ENCODE measurements at places on chromosomes 2 and 18.
A peak's percentile ranks its signal among the peaks of the same experiment; 100 is the strongest.

DNA sequence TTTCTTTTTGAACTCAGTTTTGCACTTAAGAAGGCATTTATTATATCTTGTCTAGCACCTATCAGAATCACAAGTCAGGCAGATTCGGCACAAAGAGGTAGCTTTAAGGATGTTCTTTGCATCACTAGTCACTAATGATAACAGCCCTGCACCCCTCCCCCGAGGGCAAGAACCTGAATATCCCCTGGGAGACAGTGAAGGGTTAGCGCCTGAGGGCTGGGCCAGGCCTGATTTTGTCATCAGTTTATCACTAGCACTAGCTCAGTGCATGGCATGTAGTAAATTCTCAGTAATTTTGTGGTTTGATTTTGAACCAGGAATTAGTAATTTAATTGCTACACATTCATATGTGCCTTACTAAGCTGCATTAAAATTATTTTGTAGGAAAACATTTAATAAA lies 23.9 kb upstream of the HS6ST1 start:
- DNase-seq: no peak

DNA sequence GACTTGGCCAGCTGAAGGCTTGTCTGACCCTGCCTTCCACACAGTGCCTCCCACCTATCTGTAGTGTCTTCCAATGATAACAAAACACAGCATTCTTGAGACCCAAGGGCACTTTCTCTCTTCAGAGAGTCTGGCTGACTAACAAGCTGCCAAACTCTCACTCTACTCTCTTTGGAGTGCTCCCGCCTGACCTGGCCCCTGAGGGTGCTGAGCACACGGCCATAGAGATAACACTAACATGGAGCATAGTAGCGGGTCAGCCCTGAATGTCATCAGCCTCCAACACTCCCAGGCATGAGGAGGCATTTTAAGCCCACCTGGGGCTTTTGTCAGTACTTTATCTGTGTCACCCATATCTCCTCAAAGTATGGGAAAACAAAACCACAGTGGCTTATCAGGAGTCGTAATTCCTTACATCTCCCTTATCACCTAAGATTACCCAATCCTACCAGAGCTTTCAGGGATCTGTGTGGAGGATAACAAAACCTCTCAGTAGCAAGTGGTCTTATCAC lies 160.3 kb upstream of the TCF4 start:
- no peak for DNase-seq

DNA sequence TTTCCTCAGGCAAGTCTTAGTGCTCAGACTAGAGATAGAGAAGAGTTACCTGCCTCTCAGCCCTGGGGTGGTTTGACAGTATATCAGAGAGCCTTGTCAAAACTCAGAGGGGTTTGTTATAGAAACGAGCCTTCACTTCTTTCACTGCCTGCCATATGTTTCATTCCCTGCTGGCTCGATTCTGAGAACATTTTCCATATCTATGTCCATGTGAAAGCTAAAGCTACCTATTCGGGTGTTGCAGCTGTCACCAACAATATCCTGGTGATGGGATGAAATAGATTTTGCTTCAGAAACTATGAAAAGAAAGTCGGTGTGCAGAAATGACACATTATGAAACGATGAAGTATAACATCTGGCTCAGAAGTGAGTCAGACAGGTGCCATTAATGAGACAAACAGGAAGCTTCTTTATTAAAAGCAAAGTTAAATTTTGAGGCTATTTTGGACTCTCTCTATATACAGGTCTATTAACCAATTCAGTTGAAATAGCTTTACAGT lies 56.1 kb upstream of the TANK start:
- no peak for DNase-seq

- DNase-seq: no peak
Measured at GRCh38 chr2:42064417-42064942, 16.7 kb downstream of the PKDCC start.

- DNase-seq: no peak
Measured at GRCh38 chr2:124025891-124026434, 876 bp downstream of the CNTNAP5 start.

DNA sequence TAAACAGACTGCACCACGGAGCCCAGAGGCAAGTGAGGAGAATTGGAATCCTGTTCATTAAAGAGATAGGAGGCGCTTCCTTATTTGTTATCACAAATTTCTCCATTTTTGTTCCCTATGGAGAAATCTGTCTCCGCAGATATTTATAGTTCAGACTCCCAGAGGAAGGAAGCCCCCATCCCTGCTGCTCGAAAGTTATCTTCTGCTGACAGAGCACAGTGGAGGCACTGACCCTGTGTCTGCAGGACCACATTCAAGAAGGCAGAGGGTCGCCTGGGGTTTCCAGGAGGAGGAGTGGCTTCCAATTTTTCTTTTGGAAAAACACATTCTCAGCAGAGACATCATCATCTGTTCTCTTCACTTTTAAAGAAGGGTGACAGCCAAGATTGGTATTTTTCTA lies 73.0 kb upstream of the GPR45 start:
- DNase-seq: no peak

- no peak for DNase-seq
Measured at GRCh38 chr2:226078666-226079065, 679.2 kb downstream of the NYAP2 start.

DNA sequence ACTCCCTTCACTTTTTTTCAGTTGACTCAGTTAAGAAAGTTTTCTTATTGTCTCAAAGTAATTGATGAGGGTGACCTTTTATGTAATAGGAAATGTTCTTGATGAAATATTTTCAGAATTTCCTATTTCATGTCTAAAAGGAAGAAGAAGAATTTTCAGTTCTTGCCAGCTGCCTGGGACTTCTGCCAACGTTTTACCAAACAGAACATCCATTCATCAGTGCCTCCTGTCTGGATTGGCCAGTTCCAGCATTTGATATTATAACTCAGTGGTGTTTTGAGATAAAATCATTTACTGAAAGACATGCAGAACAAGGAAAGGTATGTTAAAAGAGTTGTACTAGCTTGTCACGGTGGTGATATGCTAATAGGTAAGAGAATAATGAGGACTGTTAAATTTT lies 104.7 kb upstream of the MYO3B start:
- DNase-seq: no peak

DNA sequence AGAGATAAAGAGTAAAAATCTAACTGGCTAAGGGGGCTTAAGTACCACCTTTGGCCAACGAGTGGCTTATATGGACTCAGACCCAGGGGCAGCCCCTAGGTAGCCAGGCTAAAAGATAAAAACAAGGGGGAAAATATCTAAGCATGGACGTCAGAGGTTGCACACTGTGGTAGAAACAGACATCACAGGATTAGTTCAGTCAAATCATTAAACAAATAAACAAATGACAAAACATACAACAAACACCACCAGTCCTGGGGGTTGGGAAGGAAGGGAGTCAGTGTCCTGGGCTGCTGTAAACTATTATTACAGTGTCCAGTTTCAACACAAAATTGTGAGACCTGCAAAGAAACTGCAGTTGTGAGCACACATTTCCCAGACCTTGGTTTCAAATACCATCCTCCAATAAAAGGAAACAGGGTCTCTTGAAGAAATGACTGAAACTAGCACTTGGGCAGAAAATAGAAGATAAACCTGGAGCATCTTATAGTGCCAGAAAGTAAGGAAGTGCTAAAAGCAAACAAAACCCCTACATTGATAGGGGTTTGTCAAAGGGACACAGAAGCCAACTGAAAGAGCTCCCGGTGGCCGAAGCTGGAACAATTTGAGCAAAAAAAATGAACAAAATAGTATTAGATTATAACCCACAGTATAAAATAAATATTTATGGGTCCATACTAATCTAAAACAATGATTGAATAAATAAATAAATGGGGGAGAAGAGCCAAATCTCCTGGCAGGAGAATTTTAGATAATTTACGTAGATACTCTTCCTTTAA lies 154.8 kb upstream of the KLF7 start:
- DNase-seq: no peak

DNA sequence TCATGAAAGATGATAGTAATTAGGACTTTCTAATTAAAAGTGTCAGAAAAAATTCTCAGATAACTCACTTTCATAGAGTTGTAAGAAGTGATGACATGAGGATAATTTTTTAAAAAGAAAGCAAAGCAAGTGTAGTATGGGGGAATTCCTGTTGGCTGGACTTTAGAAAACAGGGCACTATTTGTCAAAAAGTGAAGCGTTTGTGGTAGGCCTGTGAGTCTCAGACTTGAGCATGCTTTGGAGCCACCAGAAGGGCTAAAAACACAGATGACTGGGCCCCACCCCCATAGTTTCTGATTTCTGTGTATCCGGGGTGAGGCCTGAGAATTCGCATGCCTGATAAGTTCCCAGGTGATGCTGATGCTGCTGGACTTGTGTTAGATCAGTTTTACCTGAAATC lies 222.6 kb upstream of the LRRTM1 start:
- DNase-seq: no peak

- peak; percentile 3 for DNase-seq
Measured at GRCh38 chr2:227363756-227364155, 15.3 kb downstream of the TM4SF20 start.

GRCh38 chr2:166494140-166494624 lies at the start of gene SCN7A:
Gene SCN7A, minus strand, starts transcription at chr2:166494249. Its CDS starts 16,553 bp downstream, at chr2:166477696.
- no peak for DNase-seq

GRCh38 chr2:134705861-134706586 lies 12.8 kb downstream of the TMEM163 start:
- DNase-seq: no peak

DNA sequence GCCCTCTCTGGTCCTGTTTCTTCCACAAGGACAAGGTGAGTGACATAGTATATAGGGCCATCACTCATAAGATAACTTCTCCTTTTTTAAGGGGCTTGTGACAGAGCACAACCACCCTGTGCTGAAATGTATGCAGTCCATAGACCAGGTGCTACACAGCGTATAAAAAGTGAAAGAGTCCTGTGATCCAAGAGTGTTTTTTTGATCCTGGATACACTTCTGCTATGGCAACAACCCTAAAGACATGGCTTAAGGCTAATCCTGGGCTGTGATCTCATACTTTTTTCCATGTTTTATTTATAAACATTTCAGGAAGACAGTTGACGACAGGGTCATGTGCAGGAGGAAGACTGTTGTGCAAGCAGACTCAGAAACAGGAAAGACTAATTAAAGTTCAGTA lies 400.5 kb upstream of the TCF4 start:
- DNase-seq: no peak

GRCh38 chr2:190280565-190281350 lies 38.9 kb downstream of the HIBCH start:
- DNase-seq: no peak

DNA sequence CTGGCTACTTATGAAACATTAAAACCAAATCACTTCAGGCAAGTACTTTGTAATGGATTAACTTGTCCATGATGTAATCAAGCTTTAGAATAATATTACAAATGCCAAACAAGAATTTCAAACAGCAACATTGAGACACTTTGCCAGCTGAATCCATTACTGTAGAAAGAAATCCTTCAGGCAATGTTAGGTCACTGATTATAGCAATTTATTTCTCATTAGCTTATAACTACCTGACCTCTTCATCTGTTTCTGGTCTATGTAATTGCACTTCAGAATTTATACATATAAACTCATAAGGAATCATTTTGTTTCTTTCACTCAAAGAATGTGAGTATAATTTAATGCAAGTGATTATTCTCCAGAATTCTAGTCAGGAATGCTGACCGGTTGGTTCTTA lies 692.6 kb upstream of the TMEFF2 start:
- DNase-seq: no peak

DNA sequence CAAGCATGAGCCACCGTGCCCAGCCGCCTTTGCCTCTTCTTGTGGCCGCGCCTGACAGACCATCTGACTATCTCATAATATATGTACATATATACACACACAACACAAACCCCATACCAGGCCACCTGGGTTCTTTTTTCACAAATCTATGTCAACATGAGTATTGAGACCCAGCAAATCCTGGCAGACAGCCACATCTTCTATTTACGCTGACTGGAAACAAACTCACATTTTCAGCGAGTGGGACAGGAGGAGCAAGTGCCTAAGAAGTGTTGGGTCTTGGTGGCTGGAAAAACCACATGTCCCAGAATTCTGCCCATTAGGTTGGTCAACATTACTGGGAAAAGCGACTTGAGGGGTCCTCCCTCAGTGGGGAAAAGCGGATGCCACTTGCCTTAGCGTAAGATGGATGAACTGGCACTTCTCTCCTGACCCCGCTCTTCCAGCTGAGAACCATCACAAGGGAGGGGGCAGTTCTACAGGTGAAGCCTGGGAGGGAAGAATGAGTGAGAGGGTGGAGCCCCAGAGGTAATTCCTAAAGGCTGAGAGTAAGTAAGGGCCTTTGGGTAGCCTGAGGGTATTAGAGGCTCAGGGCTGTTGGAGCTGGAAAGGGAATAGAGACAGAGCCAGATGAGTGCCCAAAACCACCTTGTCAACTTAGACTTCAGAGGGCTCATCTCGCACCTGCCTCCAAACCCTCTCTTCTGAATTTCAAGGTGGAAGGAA lies 1.9 kb downstream of the SCYGR3 start:
- DNase-seq: no peak

- DNase-seq: no peak
Measured at GRCh38 chr2:189177251-189177840, 2.2 kb downstream of the COL5A2 start.

- DNase-seq: no peak
Measured at GRCh38 chr2:204900910-204901309, 355.6 kb downstream of the PARD3B start.

DNA sequence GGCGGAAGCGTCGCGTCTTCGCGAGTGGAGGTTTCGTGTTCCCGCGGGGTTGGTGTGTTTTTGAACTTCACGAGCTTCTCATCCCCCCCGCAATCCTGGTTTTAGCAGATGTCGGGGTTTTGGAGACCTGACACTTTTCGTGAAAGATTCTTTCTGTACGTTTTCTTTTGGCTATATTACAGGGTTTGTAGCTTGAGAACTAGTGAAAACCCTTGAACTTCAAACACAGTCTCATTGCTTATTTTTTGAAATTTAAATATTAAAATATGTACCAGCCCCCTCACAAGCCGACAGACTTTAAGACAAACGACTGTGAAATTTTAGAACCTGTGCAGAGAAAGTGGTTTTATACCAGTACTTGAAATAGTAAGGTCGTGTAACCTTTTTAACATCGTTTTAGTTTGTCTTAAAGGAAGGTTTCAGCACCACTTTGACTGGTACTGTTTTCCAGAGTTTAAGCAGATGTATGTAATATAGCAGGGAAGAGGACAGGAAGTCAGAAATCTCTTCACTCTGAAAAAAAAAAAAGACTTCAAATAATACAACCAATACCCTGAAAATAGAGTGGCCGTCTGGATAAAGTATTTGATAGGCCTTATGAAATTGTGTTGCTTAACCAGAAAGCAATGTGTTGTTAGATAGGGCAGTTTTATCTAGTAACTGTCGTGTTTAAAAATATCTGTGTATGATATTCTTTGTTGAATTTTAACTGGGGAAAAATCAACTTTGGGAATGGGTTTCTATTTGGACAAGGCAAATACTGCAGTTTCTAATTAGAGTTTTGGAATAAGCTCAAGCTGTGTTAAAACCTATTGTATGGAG lies 1.4 kb downstream of the SPATS2L start:
- peak; percentile 12 for DNase-seq

- no peak for DNase-seq
Measured at GRCh38 chr2:11371092-11371937, 26.9 kb upstream of the ROCK2 start.

DNA sequence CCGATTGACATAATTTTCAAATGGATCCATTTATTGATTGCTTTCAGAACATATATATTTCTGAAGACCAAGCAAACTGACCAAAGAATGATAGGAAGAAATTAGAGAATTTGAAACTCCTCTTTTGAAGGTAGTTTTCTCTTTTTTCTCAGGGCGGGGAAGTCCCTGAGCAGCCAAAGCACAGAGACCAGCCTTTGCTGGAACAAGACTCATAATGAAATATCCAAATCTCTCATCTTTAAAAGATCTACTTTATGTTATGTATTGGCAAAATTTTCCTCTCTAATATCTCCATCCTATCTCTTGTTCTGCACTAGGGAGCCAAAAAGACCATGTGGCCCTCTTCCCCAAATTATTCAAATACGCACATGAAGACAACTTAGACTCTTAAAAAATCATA lies 379.0 kb upstream of the TCF4 start:
- no peak for DNase-seq

Measured in central memory CD4-positive, alpha-beta T cell (primary cell).